ENCODE measurements at places on chromosomes 5 and 9.

DNA sequence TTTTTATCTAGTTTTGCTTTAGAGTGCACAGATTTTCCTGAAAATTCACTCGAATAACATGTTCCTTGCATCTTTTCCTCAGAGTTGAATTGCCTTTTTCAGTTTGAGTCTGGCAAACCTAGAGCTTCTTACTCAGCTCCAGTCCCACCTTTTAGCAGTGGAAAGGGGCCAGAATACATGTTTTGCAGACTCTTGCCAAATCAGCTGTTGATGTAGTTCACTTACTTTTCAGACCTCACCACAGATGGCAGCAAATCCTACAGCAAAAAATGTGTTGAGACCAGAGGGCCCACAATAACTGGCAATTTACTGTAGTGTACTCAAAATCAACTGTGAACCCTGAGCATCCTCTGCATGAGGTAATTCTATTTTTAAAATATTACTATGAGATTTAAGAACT, 545.2 kb upstream of the ACO1 start:
- no peak for DNase-seq

- DNase-seq: no peak
Observed at GRCh38 chr5:158406884-158407823, 548.2 kb upstream of the CLINT1 start.

DNA sequence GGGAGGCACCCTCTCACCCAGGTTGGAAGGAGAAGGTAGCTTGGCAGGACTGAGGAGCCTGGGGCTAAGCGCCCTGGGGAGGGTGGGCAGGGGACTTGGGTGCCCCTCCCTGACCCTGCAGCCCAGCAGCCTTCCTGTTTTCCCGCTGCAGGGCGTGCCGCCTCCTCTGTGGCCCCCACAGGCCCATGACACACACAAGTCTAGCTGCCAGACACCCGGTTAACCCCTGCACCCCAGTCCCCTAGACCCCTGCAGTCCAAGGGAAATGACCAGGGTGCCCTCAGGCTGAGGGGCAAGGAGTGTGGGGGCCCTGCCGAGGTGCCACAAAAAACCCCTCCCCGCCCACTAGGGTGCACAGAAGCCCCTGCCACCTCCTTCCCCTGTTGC, 33.0 kb downstream of the GOLGA2 start:
- no peak for DNase-seq

GRCh38 chr9:114058688-114059046, 19.4 kb downstream of the AMBP start:
- DNase-seq: no peak

- DNase-seq: no peak
Observed at GRCh38 chr5:119257613-119258012, 98.2 kb upstream of the TNFAIP8 start.

DNA sequence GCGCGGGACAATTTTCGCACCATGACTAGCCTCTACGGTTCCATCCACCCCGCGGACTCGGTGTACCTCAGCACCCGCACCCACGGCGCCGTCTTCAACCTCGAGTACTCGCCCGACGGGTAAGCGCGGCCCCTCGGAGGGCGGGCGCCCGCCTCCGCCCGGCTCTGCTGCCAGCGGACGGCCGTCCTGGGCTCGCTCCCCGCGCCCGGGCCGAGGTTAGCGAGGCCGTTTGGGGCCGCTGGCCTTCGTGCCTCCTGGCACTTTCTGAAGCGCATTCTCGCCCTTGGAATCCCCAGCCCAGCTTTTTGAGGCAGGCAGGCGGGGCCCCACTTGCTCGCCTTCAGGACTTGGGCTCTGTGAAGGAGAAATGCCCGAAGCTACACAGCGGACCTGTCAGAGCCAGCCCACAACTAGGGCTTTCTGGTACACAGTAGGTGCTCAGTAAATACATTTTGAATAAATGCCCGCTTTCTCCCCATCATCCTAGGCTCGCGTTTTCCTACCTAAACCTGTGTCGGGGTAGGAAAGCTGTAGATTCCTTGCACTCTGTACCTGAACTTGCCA, 772 bp downstream of the DCAF10 start:
- peak; percentile 38 for DNase-seq

GRCh38 chr5:12652201-12652600, 748.0 kb upstream of the CTNND2 start:
- no peak for DNase-seq

DNA sequence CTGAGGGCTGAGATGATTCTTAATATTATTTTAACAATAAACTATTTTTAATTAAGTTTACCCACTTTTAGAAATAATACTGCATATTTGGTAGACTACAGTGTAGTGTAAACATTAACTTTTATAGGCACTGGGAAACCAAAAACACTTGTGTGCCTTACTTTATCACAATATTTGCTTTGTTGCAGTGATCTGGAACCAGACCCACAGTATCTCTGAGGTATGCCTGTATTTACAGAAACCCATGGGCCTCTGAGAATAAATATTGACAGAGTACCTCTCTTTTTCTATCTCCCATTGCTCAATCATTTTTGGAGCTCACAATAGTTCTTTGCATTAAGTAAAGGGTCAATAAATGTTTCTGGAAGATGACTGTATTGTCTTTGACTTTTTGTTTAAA, 73.3 kb downstream of the SLCO4C1 start:
- no peak for DNase-seq

DNA sequence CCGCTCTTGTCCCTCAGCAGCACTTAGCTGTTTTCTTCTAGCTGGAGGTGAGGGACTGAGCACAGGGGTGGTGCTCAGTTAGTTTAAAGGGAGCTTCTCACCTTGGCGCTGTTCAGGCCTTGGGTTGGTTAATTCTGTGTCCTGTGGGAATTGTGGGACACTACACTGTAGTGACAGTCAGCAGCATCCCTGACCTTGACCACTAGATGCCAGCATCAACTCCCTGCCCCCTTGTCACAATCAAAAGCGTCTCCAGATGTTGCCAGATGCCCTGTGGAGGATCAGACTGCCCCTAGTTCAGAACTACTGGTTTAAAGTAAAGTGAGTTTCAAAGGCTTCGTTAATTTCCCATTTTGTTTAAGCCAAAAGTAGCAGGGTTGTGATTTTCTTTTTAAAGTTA, 65.5 kb upstream of the DMRT3 start:
- no peak for DNase-seq

DNA sequence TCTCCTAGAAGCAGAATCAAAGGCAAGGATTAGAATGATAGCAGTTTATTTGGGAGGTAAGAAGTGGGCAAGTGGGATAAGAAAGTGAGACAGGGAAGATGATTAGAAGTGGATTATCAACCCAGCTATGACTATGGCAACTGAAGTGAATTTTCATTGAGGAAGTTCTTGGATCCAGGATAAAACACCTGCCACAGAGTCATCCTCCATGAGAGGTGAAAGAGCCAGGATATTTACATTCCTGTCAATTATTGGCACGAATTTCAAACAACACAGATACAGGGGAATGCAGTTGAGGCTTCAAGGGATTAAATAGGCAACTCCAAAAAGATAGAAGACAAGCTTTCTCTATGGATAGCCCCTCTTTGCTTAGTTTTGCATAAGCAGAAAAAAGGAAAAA, 31.8 kb upstream of the ZNF366 start:
- no peak for DNase-seq

DNA sequence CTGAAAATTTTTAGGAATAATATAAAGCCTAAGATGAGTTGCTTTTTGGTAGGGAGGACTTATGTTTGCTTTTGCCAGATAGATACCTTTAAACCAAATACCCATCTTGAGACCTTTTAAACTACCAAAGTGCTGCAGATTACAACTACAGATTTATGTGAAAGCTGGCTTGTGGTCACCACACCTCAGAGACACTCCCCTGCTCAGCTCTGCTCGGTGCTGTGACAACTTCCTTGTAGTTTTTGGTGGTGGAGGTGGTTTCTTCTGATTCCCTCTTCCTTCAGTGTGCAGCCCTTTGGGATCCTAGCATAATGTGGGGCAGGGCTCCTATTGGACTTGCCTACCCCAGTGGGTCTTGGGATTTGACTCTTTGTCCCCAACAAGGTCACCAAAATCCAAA, 29.2 kb downstream of the GARNL3 start:
- DNase-seq: no peak

DNA sequence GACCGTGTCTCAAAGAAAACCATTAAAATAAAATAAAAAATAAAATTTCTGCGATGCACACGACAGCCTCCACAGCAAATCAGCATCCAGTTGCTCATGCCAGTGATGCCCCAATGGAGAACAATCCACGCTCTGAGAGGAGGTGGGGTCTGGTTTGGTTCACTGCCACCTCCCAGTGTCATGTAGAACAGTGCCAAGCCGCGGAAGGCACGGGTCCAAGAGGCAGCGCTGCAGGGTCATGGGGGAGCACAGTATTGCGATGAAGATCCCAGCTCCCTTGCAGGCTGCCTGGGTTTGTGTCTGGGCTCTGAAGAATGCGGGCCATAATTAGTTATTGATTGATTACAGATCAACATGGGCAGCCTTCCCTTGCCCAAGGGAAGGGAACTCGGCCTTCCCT, 6.1 kb upstream of the CACFD1 start:
- no peak for DNase-seq

GRCh38 chr5:57181154-57181553, 7.3 kb downstream of the GPBP1 start:
- DNase-seq: no peak

DNA sequence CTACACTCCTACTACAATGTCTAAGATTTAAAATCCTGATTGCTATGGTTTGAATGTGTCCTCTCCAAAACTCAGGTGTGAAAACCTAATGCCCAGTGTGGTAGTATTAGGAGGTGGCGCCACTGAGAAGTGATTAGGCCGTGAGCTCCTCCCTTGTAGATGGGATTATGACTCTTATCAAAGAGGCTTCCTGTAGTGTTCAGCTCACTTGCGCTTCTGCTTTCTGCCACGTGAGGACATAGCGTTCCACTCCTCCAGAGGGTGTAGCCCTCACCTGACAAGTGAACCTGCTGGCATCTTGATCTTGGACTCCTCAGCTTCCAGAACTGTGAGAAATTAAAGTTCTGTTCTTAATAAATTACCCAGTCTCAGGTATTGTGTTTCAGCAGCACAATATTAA, 33.0 kb upstream of the WHRN start:
- no peak for DNase-seq

DNA sequence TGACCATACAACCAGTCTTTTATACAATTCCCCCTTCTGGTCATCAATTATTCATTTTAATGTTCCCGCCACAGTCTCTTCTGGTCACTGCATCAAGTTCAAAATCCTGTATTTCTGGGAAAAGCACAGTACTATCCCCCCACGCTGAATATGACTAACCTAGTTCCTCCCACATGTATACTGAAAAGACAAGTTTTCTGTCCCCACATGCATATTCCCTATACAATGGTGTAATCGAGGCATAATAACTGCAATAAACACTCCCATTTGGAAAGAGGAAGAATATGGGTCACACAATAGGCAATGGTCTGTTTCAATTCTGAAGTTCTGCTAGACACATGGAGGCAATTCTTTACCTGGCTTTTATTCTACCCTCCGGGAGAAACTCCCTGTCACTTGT, 344.9 kb downstream of the EFNA5 start:
- DNase-seq: no peak

DNA sequence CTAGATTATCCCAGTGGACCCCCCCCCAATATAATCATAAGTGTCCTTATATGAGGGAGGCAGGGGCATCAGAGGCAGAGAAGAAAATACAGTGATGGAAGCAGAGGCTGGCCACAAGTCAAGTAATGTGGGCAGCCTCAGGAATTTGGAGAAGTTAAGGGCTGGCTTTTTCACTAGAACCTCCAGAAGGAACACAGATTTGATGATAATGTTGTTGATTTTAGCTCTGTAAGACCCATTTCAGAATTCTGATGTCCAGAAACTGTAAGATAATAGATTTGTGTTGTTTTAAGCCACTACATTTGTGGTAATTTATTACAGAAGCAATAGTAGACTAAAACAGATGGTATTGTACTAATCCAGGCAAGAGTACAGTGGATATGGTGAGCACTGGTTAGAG, 36.3 kb upstream of the LRRTM2 start:
- DNase-seq: no peak

DNA sequence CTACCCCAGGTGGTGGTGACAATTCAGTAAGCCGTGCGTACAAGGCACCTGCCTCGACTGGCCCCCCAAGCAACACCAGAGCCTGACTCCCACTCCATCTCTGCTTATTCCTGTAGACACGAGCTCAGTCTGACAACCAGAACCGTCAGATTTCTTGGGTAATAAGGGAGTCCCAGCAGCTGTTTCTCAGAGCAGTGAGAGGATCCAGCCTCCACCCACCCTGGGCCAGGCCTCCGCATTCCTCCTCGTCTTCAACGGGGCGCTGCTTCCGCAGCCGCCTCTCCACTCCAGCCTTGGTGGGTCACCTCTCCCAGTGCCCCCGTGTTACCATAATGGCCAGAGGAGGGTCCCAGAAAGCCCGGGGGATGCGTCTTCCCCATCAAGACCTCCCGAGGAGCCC, 27.7 kb upstream of the GFPT2 start:
- DNase-seq: no peak

GRCh38 chr5:159515197-159515596, 184.9 kb upstream of the IL12B start:
- no peak for DNase-seq

- DNase-seq: no peak
Observed at GRCh38 chr9:88749420-88749819, 214.4 kb downstream of the NXNL2 start.

GRCh38 chr5:79834754-79835714, 145.4 kb downstream of the CMYA5 start:
- no peak for DNase-seq

DNA sequence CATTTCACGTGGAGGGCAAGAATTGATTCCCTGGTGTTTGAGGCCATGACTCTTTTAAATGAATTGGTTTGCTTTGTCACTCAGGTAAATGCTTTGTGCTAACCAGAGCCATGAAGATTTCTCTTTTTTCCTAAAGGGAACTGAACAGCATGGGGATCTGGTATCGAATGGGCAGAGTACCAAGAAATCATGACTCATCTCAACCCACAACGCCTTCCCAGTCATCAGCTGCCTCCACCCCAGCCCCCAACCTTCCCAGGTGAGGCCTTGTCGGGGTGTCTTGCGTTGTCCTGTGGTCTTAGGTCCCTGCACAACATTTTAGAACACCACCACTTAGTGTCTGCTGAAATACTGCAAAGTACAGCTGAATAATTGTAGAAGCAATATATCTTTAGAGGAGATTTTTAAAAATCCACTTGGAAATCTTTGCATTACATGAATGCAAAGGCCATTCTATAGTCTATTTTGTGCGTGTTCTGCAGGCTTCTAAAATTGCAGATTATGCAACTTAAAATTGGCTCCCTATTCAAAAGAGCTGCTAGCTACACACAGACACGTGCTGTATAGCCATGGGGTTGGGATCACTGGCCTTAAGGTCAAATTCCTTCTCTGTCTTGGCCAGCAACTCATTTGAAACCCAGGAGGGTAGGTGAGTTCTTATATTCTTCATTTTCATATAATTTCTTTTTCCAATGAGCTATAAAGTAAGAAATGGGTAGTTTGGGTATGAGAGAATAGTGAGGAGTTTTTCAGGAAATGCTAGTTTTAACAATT, 69.0 kb downstream of the MVB12B start:
- no peak for DNase-seq

DNA sequence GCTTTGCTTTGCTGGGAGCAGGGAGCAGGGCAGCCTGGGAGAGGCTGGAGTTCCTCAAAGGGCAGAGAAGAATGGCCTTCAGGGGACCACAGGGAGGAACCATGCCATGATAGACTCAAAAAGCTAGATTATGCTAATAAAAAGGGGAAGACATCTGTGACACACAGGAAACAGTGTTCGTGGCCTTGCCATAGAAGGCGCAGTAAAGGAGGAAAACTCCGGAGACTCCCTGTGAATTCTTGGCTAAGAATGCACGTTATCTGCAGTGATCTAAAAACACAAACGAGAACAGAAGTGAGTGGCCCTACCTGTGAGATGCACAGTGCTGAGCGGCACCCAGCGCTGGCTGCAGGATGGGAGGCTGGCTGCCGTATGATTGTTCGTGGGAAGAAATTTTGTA, 15.9 kb upstream of the LTC4S start:
- no peak for DNase-seq
